Pulmonary artery endothelial cell (primary cell): ENCODE measurements at places on chromosomes 2 and 18. TPM values are rescaled to one million over a fixed set of nuclear protein-coding genes. Genes with fewer than 3 reads are reported as not detected.

The CTNNA2 gene
- total RNA-seq, result not detected in 2 replicates

The IL1RL2 gene
- total RNA-seq, result 0.20 and 0.81 TPM in 2 replicates

The TCF7L1 gene
- total RNA-seq, result 2.4 and 3.5 TPM in 2 replicates

The CFAP53 gene
- total RNA-seq, result 0.13 and 0.18 TPM in 2 replicates

GRCh38 chr2:123895651-123896050, 129.4 kb upstream of the CNTNAP5 start:
- DNase-seq, result no peak

GRCh38 chr2:106065268-106065982, 128.7 kb downstream of the UXS1 start:
- DNase-seq, result no peak

GRCh38 chr2:157470321-157470720, 26.4 kb upstream of the CYTIP start:
- DNase-seq, result no peak

- no peak for DNase-seq
Observed at GRCh38 chr2:11589316-11589940, 55.6 kb downstream of the GREB1 start.

DNA sequence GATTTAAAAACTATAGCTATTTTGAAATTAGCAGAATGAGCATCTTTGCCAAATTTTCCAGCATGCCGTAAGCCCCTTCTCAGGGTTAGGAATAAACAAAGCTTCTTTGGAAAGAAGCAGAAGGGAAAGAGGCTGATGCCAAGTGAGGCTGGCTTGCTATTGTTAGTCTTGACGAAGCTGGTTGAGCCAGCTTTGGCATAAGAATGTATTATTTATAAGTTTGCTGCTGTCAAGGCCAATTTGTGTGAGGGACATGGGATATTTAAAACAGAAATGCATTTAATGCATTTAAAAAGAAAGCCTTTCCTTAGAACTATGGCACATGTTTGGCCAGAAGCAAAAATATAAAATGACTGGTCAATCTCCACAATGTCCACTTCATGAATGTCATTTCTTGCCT, 52.5 kb upstream of the TTN start:
- DNase-seq, result no peak

DNA sequence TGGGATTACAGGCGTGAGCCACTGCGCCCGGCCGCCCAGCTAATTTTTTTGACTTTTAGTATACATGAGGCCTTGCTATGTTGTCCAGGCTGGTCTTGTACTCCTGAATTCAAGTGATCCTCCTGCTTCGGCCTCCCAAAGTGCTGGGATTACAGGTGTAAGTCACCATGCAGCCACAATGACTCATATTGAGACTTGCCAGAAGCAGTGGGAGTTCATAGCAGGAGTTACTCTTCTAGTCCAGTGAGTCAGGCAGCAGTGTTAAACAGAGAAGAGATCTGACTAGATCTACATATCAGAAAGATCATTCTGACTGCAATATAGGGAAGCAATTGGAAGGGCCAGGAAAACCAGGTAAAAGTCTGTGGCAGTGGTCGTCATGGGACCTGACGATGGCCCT, 1.5 kb upstream of the FLACC1 start:
- no peak for DNase-seq

DNA sequence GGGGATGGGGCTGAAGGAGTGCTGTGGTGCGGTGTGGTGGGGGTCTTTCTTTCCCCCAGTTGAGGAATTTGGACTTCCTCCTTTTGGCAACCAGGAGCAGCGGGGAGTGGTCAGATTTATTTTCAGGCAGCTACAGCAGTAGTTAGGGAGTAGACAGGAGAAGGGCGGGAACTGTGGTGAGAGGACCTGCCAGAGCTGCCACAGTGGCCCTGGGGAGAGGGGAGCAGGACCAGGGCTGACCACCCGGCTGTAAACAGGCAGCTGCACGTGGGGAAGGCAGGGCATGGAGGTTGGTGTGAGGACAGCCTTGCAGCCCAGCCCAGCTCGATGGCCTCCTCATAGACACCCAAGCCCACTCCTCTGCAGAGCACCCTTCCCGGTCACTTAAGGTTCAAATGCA, 197.2 kb downstream of the GLI2 start:
- DNase-seq, result no peak

- DNase-seq, result no peak
Observed at GRCh38 chr2:133338224-133338623, 230.0 kb downstream of the NCKAP5 start.

DNA sequence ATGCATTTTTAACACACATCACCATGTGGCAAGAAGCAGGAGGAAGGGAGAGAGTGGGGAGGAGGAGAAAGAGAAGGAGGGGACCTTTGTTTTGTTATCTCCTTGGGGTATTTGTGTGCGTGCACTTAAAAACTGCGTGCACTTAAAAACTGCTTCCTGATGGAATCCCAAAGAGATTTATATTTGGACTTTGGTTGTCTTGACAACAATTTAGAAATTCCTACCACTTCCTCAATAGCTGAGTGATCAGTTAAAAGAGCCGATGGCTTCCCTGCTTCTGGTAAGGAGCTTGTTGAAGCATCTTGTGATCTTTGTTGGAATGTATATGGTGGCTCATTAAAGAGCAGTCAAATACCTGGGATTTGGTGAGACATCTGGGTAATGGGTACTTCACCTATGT, 4.5 kb downstream of the RAB31 start:
- DNase-seq, result no peak

GRCh38 chr2:154452906-154453493, 245.5 kb upstream of the KCNJ3 start:
- no peak for DNase-seq

- no peak for DNase-seq
Observed at GRCh38 chr2:190635781-190636180, 13.1 kb upstream of the NAB1 start.

GRCh38 chr2:237742191-237742590, 56.4 kb upstream of the RBM44 start:
- no peak for DNase-seq

GRCh38 chr18:51107598-51108305, 77.7 kb downstream of the SMAD4 start:
- DNase-seq, result no peak

GRCh38 chr18:58065956-58066355, 21.9 kb downstream of the NEDD4L start:
- no peak for DNase-seq
